ENCODE measurements at places on chromosomes 5 and 9.

GRCh38 chr5:82100303-82101077, 128.7 kb downstream of the ATG10 start:
- no peak for DNase-seq

DNA sequence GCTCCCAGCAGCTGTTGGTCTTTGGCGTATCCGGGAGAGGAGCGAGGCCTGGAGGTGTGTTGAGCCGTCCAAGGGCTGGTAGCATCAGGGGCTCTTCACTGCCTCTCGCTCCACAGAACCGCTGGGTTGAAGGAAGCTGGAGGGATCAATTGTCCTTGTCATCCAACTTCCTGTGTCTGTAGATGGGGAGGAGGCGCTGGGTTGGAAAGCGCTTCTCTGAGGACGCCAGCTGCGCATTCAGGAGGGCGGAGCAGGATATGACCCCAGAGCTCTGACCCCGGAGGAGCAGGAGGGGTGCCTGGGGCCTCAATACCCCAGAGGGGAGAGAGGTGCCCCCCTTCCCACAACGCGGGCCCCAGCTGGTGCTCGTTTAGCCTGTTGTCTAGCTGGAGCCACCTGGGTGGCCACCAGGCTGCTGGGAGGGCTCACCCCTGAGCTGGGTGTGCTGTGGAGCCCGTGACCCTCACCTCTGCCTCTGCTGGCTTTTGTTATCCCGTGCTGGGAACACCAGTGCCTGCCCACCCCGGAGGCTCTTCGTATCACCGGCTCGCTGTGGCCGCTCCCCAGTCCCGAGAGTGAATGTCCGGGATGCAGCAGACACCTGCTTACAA, 2.0 kb upstream of the DBH start:
- DNase-seq, result no peak

DNA sequence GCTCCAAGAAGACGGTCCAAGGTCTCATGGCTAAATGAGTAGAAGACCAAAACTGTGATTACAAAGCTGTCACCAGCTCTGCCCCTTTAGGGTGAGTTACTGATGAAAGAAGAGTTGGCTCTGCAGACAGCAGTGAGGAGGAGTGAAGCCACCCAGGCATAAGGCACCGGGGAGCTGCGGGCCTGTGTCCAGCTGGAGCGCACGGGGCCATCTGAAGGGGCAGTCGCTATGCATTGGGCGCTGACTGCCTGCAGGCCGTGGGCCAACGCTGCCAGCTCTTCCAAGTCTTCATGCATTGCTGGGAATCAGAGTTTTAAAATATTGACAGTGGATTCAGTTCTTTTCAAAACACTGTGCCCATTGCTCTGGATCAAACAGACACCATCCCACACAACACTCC, 70.3 kb downstream of the DAPK1 start:
- DNase-seq, result no peak

GRCh38 chr5:60334281-60334713, 365.7 kb downstream of the DEPDC1B start:
- peak; percentile 66 for DNase-seq

DNA sequence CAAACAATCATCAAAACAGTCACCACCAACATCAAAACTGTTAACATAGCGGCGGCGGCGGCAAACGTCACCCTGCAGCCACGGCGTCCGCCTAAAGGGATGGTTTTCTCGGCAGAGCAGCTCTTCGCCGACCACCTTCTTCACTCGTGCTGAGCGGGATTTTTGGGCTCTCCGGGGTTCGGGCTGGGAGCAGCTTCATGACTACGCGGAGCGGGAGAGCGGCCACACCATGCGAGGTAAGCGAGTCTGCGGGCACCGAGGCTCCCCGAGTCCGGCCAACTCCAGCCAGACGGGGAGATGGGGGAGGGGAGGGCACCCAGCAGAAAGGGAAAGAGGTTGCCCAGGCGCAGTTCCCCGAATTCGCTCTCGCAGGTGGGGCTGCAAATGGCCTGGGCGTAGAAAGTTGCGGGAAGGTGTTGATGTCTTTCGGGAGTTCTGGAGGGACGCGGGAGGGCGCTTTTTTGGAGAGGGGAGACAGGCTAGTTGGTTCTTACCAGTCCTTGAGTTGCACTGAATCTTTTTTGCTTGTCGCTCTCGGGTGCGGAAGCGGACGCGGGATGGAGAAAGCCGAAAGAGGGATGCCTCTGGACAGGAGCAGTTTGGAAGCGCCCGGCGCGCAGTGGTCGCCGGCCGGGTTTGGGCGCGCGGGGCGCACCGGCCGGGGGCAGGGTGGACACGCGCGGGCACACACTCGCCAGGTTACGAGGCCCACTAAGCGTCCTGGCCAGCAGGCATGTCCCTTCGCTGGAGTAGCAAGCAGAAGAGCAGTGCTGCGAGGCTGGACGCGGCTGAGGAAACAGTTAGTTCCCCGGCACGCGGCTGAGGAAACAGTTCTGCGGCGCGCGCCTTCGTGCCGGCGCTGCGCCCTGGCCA, 849 bp downstream of the RORB start:
- peak; percentile 26 for DNase-seq

DNA sequence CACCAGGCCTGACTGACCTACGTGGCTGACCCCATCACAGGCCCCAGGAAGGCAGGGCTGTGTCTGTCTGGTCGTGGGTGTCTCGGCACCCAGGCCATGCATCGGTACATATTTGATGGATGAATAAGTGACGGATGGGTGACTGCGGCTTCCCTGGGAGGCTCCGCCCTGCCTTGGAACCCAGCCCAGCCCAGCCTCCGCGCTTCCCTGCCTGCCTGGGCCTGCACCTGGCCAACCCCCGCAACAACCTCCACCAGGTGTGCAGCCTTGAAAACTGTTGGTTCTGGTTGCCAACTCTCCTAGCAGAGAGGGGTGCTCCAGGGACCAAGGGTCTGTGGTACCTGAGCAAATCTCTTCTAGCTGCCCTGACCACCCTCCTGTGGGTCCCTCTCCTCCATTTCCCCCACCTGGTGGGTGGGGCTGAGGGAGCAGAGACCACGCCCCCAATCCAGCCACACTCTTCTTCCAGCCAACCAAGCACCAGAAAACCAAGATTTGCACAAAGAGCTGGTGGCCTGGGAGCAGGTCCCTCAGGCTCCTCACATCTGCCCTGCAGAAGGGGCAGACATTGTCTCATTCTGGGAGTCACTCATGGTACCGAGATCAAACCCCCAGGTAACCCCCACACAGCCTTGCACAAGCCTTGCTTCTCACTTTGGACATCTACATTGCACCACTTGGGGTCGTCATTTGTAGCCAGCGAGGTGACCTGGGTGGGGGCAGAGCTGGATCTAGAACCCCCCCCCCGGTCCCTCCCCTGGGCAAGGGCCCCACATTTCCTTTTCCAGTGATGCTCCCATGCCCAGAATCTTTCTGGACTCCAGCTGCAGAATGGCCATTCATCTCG, 100.6 kb upstream of the IER5L start:
- no peak for DNase-seq

- DNase-seq, result no peak
Observed at GRCh38 chr5:41831155-41831554, 39.1 kb downstream of the OXCT1 start.

DNA sequence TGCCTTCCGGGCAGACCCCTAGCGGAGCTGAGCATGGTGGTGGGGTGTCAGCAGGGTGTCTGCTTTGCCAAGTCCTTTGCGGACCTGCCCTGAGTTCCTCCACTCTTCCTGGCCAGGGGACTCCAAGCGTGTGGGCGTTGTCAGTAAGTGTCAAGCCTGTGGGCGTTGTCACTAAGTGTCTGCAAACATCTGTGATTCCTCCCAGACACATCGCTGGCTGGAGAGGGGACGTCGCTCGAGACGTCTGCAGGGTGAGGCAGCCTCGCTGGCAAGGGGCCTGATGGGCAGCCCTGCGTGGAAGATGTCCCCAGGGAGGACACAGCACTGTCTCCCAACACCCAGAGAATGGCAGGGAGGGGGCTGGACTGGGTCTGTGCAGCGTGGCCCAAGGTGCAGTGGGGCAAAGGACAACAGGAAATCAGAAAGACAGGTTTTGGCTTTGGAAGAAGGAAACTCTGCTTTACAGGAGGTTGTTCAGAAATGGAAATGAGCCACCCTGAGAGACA, 28.8 kb downstream of the ADAMTSL2 start:
- DNase-seq, result peak; percentile 47

GRCh38 chr5:124639095-124639665, 107.3 kb downstream of the ZNF608 start:
- DNase-seq, result no peak

- peak; percentile 25 for DNase-seq
Observed at GRCh38 chr5:143395638-143396352, 7.7 kb downstream of the NR3C1 start.

DNA sequence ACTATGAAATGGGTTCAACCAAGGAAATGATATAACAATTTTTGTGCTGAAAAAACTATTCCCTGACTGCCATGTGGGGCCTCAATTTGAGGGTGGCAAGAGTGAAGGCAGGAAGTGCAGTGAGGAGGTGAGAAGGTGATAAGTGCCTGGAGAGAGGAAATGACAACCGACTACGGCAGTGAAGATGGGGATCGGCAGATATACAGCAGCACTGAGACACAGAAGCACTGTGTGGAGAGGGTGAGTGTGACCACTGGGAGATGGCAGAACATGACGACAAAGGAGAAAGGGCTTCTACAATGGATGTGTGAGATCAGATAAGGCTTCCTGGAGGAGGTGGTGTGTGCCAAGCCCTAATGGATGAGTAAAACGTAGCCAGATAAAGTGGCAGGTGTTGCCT, 271.8 kb downstream of the TRIM32 start:
- no peak for DNase-seq

DNA sequence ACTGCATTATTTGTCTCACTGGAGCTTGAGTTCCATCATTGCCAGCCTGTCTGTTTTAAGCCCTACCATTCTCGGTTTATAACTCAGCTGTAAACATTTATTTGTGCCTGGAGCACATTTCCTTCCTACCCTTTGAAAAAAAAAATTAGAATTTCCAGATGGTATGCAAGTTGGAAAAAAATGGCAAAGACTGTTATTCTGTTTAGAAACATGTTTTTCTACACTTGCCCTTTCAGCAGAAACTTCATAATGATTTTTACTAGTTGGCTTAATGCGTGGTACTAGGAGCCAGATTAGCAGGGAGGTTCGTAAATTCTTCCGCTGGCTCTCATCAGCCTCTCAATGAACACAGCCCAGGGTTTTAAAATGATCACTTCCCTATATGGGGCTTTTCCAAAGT, 238.8 kb upstream of the WWC1 start:
- no peak for DNase-seq

GRCh38 chr5:179617930-179618329, 5.5 kb downstream of the HNRNPH1 start:
- DNase-seq, result no peak

DNA sequence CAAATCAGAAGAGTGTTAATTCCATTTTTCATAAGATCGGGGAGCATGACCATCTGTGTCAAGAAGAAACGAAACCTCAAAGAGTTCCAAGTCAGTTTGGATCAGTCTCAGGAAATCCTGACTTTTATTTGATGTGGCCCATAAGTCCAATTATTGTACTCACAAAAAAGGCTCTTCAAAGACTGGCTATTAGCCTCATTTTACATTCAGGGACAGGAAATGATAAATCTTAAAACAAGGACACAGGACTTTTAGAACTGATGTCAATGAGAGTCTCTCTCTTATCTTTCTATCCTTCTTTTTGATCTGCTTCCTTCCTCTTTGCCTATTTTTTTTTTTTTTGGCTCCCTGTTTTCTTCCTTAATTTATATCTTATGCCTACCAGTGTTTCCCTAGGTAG, 43.7 kb upstream of the SHOC1 start:
- no peak for DNase-seq

DNA sequence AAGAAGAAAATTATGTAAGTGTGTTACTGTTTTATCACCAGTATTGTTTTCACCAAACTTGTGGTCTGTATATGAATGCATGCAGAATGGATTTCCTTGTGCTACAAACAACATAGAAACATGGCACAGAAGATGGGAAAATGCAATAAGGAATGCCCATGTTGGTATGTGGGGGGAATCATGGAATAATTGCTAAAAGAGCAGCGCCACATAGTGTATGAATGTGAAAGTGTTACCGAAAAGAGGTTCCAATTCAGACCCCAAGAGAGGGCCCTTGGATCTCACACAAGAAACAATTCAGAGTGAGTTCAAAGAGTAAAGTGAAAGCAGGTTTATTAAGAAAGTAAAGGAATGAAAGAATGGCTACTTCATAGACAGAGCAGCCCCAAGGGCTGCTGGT, 26.4 kb upstream of the TYRP1 start:
- DNase-seq, result no peak

- DNase-seq, result peak; percentile 74
Observed at GRCh38 chr5:127814588-127814973, 111.4 kb downstream of the CCDC192 start.

DNA sequence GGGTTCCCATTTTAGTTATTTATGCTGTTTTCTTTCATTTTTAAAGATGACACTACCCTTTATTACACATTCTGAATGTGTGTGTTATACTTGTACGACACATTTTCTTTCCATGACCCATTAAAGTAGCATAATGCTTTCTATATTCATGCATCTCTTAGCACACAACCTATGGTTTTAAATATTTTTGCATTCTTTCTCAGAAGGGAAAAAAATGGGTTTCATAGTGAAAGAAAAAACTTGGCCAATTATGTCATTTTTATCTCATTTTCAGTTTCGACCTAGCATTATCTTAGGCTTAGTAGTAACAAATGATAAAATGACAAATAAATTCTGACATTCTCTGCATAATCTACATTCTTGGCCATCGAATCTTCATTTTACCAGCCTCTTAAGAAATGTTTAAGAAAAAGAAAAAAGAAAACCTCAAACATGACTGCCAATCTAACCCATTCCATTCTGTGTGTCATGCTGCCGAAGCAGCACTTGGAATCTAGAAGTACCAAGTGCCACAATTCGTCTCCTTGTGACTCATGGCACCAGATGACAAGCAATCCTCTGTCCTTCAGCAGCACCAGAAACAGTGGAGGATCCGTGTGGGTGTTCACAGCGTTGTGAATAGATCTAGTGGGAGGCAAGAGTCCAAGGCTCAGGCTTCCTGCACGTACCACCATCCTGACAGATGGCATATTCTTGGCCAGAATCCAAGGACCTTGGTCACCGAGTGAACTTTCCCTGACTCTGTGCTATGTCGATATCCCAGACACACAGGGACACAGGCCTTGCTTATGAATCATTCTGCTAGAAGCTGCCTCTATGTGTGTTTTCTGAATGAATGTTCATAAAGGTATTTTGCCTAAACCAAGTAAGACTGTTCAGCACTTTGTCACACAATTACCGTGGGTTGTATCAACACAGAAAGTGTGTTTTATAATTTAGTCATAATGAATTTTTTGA, 502.7 kb downstream of the NR2F1-AS1 start:
- peak; percentile 94 for DNase-seq

- no peak for DNase-seq
Observed at GRCh38 chr5:44051591-44051990, 337.6 kb downstream of the FGF10 start.
